ENCODE measurements at places on chromosomes 4 and X.

DNA sequence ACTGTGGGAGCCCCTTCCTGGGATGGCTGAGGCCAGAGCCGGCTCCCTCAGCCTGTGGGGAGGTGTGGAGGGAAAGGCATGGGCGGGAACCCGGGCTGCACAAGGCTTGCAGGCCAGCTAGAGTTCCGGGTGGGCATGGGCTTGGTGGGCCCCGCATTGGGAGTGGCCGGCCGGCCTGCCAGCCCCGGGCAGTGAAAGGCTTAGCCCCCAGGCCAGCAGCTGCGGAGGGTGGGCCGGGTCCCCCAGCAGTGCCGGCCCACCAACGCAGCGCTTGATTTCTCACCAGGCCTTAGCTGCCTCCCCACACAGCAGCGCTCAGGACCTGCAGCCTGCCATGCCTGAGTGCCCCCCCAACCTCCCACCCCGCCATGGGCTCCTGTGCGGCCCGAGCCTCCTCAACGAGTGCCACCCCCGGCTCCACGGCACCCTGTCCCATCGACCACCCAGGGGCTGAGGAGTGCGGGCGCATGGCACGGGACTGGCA lies 78.0 kb downstream of the COX7B2 start:
- DNase-seq: no peak

GRCh38 chr4:44320833-44321232 lies 127.8 kb downstream of the KCTD8 start:
- DNase-seq: no peak

GRCh38 chrX:115579327-115579726 lies 18.4 kb downstream of the PLS3 start:
- DNase-seq: no peak

- no peak for DNase-seq
These were observed 23.8 kb downstream of the NUDT6 start for GRCh38 chr4:122898370-122899150.

DNA sequence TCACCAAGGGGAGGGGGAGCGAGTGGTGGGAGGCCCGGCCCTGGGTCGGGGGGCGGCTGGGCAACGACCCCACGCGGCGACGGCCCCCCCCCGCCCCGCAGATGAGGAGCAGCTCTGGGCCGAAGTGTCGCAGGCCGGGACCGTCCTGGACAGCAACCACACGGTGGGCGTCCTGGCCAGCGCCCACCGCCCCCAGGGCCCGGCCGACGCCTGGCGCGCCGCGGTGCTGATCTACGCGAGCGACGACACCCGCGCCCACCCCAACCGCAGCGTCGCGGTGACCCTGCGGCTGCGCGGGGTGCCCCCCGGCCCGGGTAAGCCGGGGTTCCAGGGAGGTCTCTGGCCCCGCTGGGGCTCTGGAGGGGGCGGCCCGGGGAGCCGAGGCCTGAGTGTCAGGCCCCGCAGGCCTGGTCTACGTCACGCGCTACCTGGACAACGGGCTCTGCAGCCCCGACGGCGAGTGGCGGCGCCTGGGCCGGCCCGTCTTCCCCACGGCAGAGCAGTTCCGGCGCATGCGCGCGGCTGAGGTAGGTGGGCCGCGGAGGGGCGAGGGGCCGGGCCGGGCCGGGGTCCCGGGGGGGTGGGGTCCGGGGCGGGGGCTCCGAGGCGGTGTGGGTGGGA lies 8.7 kb upstream of the FGFRL1 start:
- peak; percentile 50 for DNase-seq

DNA sequence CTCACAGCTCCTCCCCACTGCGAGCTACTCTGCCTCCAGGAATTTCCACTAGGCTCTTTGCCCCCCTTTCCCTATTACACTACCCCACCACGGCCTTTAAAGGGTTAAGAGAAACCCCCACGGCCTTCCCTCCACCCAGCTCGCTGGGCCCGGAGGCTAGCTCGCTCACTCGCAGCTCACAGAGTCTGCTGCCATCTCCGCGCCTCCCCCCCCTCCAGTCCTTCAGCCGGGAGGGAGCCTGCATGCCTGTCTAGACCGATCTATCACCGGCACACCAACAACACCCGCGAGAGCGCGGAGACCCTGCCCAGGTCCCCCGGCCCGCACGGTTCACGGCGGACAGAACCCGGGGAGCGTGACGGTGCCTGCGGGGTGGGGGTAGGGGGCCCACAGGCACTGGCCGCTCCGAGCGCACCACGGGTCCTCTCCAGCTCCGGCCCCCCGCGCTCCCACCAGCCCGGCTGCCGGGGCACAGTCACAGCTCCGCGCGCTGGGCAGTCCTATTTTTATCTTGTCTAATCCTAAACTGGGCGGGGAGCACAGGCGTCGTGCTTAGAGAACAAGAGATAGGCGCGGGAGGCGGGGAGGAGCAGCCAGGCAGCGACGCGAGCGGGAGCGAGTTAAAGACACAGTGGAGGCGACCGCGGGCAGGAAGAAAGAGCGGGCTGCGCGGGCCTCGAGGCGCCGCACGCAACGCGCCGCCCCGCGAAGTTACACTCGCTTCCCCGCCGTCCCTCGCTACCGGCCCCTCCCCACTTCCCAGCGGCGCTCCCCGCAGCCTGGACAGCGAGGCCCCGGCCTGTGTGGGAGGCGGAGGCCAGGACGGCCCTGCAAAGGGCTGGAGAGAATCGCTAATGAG lies 3.5 kb downstream of the BCOR start:
- DNase-seq: peak; percentile 74

DNA sequence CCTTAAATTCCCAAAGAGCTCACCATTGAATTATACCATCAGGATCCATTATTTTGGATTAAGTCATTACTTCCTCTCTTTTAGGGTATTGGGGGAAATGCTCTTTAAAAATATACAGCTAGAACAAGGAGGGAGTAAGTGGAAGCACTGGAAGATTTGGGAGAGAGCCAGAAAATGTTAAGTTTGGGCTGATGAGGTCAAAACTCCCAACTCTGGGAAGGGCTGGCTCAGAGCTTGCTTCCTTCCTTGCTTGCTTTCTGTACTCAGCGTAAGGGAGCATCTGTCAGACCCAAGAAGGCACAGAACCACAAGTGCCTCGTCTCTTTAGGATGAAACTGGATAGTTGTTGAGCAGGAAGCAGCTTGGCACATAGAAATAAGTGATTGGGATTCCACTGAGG lies 138.2 kb downstream of the GUCY2F start:
- DNase-seq: no peak

- no peak for DNase-seq
These were observed 193.4 kb upstream of the NWD2 start for GRCh38 chr4:37051111-37051510.

DNA sequence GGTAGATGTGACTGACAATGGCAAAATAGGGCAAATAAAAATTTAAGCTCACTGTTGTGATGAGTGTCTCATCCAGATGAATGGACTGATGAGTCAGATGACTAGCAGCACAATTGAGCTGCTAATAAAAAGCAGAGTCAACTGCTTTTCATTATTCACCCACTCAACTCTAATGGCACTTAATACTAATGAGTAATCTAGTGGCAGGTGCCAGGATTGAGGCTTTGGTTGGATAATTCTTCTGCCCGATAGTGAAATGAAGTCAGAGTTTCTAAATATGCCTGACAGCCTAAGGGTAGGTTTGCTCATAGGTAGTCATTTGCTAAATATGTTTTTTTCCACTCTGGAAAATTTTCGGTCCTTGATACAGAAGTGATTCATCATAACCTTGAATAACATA lies 10.4 kb downstream of the OGT start:
- no peak for DNase-seq

DNA sequence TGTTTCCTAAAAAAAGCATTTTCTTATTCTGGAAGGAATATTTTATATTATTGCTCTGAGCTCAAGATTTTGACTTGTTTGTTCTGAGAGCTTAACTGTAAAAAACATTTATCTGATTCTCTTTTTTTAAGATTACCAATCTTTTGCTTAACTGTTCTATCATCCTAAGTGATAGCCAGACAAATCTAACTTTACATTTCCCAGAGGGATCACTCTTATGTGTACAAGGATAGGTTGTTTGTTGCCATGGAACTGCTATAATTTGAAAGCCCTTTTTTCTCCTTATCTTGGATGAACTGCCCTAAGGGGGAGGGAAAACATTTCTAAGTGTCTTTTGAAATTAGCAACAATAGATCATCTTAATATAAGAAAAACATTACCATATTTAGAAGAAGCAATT lies 494.7 kb downstream of the TRAM1L1 start:
- peak; percentile 2 for DNase-seq

DNA sequence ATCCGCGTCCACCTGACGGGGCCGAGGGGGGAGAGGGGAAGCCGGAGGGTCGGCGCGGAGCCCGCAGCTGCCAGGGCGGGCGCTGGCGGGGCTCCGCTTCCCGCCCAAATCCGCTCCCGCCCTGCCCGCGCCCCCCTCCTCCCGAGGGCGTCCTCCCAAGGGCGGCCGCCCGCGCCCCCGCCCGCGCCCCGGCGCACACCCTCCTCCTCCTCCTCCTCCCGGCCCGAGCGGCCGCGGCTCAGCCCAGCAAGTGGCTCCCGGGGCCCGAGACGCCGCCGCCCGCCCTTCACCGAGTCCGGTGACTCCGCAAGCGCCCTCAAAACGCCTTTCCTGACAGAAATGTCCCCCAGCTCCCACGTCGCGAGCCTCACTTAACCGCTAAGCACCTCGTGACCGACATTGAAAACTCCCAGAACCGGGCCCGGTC lies 487 bp downstream of the HMGB2 start:
- DNase-seq: no peak

DNA sequence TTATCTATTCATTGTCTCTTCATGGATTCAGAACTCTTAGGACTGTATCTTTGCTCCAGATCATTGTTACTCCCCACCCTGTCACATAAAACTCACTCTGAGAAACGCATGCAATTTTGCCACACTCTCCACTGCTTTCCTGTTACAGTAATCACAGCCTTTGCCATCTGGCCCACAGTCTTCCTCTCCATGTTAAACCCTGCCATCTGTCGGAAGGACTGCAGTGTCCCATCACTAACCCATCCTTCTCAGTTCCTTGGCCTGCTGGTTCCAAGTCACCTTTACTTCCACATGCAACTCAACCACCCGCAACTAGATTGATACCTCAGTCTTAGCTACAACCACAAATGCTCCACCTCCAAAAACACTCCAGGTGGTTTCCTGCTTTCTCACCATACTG lies 308.7 kb upstream of the FAM241A start:
- DNase-seq: no peak

DNA sequence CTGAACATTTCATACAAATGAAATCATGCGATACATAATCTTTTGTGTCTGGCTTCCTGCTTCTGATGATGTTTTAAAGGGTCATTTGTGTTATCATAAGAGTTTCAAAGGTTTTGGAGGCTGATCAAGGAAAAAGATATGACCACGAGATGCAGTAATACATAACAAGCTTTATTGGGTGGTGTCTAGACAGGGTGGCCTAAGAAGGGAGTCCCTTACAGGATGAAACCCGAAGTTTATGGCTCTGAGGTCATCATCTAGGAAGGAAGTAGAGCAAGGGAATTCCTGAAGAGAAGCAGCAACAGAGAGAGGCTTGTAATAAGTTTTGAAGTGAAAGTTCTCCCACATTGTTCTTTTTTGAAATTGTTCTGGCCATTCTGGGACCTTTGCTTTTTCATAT lies 40.8 kb upstream of the SOD3 start:
- no peak for DNase-seq

GRCh38 chr4:181855307-181855706 lies 387.9 kb upstream of the TENM3 start:
- DNase-seq: no peak

GRCh38 chrX:103792916-103793544 lies 16.4 kb downstream of the PLP1 start:
- DNase-seq: no peak

GRCh38 chr4:179751669-179752068 lies 2309.4 kb upstream of the AGA start:
- DNase-seq: no peak

DNA sequence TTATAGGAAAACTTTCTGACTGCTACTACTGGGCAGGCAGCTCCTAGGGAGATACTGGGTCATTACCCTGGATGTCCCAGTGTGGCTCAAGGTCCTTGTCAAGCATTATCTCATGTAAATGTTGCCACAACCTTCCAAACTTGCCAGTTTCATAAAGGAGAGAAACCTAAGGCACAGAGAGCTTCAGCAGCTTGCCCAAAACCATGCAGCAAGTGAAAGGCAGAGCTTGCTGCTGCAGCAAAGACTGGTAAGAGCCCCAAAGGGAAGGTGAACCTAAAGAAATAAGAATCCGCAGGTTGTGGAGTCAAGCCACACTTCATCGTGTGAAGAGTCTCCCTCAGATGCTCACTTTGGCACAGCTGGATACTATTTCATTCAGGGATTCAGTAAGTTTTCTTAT lies 2.3 kb downstream of the MPP1 start:
- no peak for DNase-seq

DNA sequence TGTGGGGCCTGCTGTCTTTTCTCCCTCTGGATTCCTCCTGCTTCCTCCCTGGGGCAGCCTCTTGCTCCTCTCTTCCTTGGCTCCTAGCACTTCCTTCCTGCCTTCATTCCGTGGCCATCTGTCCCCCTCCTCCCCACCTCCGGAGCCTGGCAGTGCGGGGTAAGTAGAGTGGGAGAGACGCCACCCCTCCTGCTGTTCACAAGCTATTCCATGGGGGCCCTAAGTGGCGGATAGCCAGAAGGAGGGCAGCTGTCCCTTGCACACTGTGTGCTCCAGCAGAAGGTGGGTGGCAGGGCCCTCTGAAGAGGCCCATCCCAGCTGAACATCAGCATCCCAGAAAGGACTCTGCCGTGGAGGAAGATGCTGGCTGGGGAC lies 27.4 kb downstream of the CCNQ start:
- DNase-seq: no peak

DNA sequence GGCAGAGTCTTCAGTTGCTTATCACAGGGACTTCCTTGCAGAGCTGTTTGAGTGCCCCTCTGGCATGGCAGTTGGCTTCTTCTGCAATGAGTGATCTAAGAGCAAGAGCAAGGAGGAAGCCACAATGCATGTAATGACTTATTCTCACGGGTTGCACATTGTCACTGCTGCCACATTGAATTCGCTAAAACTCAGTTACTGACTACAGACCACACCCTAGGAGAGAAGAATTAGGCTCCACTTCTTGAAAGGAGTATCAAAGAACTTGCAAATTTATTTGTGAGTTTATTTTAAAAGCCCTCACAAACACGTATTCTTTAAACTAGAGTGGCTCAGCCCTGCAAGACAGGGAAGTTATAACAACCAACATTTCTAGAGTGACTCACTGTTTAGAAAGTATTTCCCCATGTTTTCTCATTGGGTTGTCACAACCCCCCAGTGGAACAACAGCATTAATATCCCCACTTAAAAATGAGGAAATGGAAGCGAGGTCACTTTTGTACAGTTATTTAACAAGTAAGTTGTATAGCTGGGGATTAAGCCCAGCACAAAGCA lies 32.4 kb upstream of the RBPJ start:
- no peak for DNase-seq

- DNase-seq: no peak
These were observed 6.4 kb upstream of the FRMPD3 start for GRCh38 chrX:107442914-107443527.

DNA sequence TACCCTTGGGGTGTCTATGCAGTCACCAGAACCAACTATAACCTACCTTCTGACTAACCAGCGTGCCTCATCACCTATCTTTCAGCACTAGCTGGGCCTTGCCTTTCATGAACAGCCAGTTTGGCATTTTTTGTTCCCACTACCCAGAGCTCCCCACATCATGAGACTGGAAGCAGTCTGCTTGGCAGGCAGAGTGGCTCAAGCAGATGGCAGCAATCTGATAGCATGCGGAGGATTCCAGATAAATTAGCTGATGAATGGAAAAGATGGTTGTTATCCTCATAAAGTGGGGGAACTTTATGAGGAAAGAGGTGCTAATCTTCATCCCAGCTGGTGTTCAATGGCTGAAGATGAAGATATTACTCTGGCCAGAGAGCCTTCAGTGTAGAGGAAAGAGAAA lies 243.2 kb upstream of the EDA2R start:
- no peak for DNase-seq

- DNase-seq: no peak
These were observed 245.0 kb upstream of the GEMIN8 start for GRCh38 chrX:14274691-14275090.
